ENCODE measurements at places on chromosomes 7 and 10.

GRCh38 chr10:36464291-36464690 is 661.1 kb upstream of the ANKRD30A start:
- DNase-seq: no peak

DNA sequence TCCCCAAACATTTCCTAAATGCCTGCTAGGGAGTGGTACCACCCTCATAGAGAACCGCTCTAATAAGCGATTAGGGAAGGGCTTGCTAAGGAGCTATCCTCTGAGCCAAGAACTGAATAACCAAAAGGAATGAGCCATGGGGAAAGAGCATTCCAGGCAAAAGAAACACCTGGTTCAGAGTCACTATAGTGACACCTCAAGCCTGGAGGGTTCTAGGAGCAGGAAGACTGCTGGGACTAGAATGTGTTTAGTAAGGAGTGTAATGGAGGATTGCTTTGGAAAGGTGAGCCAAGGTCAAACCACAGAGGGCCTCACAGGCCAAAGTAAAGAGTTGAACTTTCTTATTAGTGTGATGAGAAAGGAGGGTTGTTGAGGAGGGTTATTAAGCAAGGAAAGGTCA is 38.7 kb upstream of the NRBF2 start:
- no peak for DNase-seq

DNA sequence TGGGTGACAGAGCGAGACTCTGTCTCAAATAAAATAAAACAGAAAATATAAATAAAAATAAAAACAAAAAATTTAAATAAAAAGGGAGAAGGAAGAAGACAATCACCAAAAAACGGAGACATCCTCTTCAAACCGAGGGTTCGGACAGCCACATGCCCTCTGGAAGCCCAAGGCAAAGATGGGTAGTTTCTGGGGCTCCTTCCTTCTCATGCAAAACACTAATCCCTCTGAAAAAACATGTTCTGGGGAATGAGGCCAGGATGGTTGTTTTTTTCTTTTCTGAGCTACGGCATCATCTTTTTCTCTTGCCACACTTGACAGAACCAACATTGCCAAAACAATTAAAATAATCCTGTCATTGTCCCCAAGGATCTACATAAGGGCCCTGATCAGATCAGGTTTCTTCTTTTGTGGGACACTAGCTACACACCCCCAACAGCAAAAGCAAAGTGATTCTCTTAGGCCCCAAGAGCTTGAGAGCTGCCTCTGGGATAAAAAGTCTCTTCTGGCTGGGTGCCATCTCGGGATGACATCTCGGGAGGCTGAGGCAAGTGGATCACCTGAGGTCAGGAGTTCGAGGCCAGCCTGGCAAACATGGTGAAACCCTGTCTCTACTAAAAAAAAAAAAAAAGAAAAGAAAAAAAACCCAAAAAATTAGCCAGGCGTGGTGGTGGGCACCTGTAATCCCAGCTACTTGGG is 14.2 kb upstream of the POR start:
- DNase-seq: no peak

DNA sequence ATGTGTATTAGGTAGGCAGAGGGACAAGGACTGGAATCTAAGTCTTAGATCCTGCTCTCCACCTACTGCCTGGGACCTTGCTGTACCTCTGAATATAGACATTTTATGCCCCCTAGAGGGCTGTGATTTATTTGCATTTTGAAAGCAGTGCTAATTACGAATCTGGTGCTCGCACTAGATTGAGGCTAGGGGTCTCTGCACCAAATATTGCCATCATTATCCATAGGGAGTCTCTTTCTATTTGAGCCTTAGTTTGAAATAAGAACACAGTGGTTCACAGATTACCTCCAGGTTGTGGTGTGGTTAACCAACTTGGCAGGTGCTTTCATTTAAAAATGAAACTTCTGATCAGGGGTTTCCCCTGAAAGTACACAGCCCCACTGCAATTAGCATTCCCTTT is 41.8 kb downstream of the CNNM1 start:
- peak; percentile 66 for DNase-seq
